ENCODE measurements at places on chromosomes 7 and 10.
A peak's percentile ranks its signal among the peaks of the same experiment; 100 is the strongest.

DNA sequence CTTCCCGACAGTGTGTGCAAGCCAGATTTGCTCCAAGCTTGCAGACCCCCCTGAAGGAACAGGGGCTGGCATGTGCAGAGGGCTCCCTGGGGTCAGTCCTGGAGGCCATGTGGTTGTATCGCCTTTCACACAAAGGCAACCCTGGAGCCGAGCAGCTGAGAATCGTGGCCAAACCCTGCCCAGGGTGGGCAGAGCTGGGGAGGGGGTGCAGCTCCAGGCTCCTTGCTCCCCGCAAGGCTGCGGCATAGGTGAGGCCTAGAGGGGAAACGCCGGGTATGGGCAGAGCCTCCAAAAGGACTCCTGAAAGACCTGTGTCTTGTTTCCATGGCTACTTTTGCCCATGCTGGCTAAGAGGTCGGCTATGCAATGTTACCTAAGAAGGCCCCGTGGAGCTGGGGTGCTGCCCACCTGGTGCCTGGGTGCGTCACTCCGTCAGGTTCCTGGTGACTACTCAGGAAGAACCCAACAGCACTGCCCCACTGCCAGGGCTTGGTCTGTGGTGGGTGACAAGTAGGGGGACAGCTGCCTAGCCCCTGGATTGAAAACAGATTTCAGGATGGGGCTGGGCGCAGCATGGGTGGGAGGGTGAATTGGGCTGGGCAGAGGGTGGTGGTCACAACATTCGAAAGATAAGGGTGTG lies 171.0 kb upstream of the SHH start:
- no peak for DNase-seq

GRCh38 chr7:80240265-80241025 lies 105.8 kb downstream of the GNAI1 start:
- DNase-seq, result no peak

- DNase-seq, result no peak
Observed at GRCh38 chr10:108037061-108037460, 872.6 kb upstream of the SORCS1 start.

- peak; percentile 26 for DNase-seq
Observed at GRCh38 chr7:38932509-38933168, 23.6 kb upstream of the VPS41 start.

- no peak for DNase-seq
Observed at GRCh38 chr7:103983201-103983977, 6.1 kb downstream of the RELN start.

GRCh38 chr7:85602196-85602595 lies 415.3 kb upstream of the SEMA3D start:
- DNase-seq, result no peak

GRCh38 chr10:129956286-129956670 lies 7.8 kb downstream of the EBF3 start:
- DNase-seq, result no peak

GRCh38 chr10:127492607-127493250 lies 56.4 kb upstream of the NPS start:
- DNase-seq, result no peak

DNA sequence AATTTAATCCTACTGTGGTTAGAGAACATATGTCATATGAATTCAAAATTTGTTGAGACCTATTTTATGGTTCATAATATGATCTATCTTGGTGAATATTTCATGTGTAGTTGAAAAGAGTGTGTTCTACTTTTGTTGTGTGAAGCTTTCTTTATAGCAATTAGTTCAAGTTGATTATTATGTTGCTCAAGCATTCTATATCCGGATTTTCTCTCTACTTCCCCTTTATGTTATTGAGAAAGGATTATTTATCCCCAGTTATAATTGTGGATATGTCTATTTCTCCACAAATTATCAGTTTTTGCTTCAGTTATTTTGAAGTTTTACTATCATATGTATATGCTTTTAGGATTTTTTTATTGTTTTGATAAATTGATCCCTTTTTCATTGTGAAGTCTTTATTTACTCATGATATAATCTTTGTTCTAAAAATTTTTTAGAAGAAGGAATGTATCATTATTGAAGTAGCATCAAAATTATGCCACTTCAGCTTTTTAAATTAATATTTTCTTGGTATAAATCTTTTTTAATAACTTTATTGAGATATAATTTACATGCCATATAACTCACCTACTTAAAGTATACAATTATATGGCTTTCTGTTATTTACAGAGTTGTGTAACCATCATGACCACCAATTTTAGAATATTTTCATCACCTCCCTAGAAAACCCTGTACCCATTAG lies 12.0 kb upstream of the MEST start:
- no peak for DNase-seq

- no peak for DNase-seq
Observed at GRCh38 chr10:35606430-35606829, 1.3 kb downstream of the GJD4 start.

- DNase-seq, result no peak
Observed at GRCh38 chr10:121792198-121792597, 135.6 kb downstream of the ATE1 start.

GRCh38 chr7:33901199-33901598 lies 4.1 kb upstream of the BMPER start:
- no peak for DNase-seq

GRCh38 chr10:104501449-104501848 lies 139.6 kb upstream of the SORCS3 start:
- no peak for DNase-seq

- no peak for DNase-seq
Observed at GRCh38 chr10:74293686-74294371, 142.8 kb downstream of the ADK start.

- DNase-seq, result no peak
Observed at GRCh38 chr7:370775-371118, 80.8 kb downstream of the FOXL3 start.

- DNase-seq, result no peak
Observed at GRCh38 chr7:52017802-52018679, 701.4 kb upstream of the COBL start.
